Lung (tissue), 17 donors: ENCODE measurements at places on chromosomes 2 and 18. TPM values are rescaled to one million over a fixed set of nuclear protein-coding genes. Genes with fewer than 3 reads are reported as not detected.

ADD2 gene
- 5.9 TPM for total RNA-seq

DNA sequence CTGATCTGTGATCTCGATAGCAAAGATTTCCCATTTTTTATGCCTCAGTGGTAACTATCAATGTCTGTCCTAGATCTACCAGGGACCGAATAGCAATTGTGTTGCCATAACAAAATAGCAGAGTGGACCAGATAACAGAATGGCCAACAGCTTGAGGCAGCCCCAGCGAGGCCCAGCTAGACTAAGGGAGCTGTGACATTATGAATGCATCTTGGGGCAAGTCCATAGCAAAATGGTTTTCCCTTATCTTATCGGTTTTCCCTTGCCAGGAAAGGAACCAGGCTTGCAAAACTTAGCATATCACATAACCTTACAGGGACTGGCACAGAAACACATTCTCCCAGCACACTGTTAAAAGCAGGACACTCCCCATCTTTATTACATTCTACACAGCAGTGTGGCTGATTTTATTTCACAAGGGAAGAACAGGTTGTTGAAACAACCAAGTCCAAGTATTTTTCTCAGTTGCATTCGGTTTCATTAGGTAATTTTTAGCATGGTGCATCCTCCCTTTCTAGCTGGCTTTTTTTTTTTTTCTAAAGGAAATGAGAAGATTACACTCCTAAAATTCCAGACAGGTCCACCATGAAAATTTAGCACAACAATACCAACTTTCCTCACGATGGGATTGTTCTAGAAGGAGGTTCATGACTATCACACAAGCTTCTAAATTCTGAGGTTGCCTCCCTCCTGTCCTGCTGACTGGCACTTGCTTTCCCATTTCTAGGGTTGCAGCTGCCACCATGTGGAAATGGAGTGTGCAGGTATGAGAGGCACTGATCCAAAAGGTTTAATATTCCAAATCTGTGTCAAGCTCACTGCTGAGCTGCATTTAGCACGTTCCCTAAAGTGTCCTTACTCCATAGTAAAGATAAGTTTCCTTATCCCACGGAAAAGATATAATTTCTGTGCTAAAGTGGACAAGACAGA lies 97.0 kb upstream of the SLC35G4 start:
- H3K4me1 ChIP-seq: peaks cover 24% of the 10 kb centered on the region
- H3K27me3 ChIP-seq: no peaks in the 10 kb centered on the region
- H3K36me3 ChIP-seq: no peaks in the 10 kb centered on the region

DNA sequence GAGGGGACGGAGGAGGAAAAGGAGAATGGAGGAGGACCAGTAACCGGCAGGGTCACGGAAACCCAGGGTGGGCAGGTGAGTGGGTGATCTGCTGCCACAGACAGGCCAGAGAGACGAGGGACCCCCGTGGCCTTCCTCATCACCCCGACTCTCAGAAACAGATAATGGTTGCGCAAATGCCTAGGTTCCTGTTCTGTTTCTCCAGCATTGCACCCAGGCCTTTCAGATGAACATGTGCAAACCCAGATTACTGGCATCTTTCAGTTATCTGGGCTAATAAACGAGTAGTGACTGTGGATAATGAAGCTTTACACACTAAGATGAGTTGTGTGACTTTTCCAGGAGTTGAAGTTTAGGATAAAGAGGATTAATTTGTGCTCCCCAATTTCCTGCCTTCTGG lies 46.5 kb downstream of the TET3 start:
- peaks cover 25% of the 10 kb centered on the region for H3K4me1 ChIP-seq
- no peaks in the 10 kb centered on the region for H3K27me3 ChIP-seq
- no peaks in the 10 kb centered on the region for H3K36me3 ChIP-seq
- no peak for DNase-seq
- no peak overlapping the region for H3K27ac ChIP-seq

DNA sequence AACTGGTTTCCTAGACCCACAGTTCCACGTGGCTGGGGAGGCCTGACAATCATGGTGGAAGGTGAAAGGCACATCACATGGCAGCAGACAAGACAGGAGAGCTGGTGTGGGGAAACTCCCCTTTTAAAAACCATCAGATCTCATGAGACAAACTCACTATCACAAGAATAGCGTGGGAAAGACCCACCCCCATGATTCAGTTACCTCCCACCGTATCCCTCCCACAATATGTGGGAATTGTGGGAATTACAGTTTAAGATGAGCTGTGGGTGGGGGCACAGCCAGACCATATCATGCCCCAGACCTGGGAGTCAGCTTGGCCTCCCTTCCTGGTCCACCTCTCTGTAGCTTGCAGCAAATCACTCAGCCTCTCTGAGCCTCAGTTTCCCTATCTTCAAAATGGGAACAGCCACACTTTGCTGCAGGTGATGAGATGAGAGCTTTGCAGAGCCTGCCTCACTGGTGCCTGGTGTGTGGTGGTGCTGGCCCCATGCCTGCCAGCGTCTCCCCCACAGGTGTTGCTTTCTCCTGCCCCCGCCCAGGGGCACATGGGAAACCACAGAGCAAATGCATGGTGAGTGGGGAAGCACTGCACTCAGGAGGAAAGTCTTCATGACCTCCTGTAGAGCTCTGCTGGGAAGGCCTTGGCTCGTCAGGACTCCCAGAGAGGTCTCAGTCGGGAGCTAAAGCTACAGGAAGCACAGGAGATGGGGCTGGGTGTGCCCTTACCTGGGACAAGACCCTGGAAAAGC lies 31.1 kb downstream of the GREB1 start:
- H3K4me1 ChIP-seq: no peaks in the 10 kb centered on the region
- H3K27ac ChIP-seq: no peak overlapping the region
- H3K27me3 ChIP-seq: no peaks in the 10 kb centered on the region
- no peaks in the 10 kb centered on the region for H3K36me3 ChIP-seq
- DNase-seq: no peak
- no peak overlapping the region for H3K4me3 ChIP-seq

DNA sequence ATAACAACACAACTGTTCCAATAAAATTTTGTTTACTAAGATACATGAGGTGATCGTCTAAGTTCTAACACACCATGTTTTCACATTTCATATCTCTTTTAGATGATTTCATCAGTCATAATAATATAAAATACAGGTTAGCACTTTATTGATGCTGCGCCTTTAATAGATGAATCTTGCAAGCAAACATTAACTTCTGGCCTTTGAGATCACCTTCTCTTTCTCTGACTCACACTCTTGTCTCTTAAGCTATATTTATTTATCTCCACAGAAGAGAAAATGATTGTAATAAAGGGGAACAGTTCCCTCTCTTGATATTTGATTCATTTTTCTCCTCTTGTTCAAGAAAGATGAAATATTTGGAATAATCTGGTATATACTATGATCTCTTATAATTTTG lies 603.3 kb upstream of the POU3F3 start:
- DNase-seq: no peak
- H3K4me1 ChIP-seq: no peaks in the 10 kb centered on the region
- no peaks in the 10 kb centered on the region for H3K27me3 ChIP-seq
- no peak overlapping the region for H3K27ac ChIP-seq
- no peaks in the 10 kb centered on the region for H3K36me3 ChIP-seq

- no peaks in the 10 kb centered on the region for H3K27me3 ChIP-seq
- H3K27ac ChIP-seq: no peak overlapping the region
- H3K4me1 ChIP-seq: no peaks in the 10 kb centered on the region
- H3K36me3 ChIP-seq: no peaks in the 10 kb centered on the region
- peak; percentile 45 for DNase-seq
- H3K4me3 ChIP-seq: no peak overlapping the region
Measured at GRCh38 chr2:235511187-235511661, 17.4 kb downstream of the AGAP1 start.

GRCh38 chr2:70959851-70960832 lies 18.3 kb upstream of the ANKRD53 start:
- no peak overlapping the region for H3K4me3 ChIP-seq
- no peaks in the 10 kb centered on the region for H3K27me3 ChIP-seq
- no peaks in the 10 kb centered on the region for H3K4me1 ChIP-seq
- DNase-seq: no peak
- no peak overlapping the region for H3K27ac ChIP-seq

MYL12B gene
- total RNA-seq: 249 TPM

DNA sequence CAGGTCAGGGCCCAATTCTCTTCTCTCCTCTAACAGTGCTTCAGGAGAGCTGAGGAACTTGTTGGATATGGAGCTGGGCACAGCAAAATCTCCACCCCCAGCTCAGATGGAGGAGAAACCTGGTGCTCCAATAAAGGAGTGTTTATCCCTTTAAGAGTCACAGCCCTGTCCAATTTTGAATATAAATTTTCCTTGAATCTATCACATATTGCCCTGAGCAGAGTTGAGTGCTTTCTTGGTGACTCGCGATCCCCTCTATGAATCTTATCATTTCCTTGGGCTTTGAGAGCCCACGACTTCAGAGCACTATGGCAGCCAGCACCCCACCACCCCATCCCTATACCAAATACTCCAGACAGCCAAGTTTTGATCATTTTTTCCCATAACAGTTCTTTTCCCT lies 34.4 kb upstream of the SMAD7 start:
- no peak overlapping the region for H3K4me3 ChIP-seq
- no peaks in the 10 kb centered on the region for H3K36me3 ChIP-seq

OTX1 gene
- total RNA-seq: 1.0 TPM

SERPINB3 gene
- total RNA-seq: not detected

DNA sequence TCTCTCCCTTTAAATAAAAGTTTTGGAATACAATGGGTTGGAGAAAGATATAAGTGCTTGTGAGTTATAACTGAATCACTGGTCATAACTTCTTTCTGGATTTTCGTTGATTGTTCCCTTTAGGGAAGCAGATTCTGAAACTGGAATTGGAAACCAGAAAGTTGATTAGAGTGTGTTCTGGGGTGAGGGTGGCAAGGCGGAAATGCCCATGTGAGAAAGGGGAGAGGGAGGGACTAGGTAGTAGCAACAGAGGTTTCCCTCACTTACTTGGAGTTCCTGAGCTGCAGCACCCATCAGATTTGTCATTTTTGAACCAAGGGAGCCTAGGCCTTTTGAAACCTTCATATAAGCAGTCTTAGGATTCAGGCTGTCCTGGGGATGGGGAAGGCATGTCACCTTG lies 453.4 kb downstream of the KCNJ3 start:
- no peak overlapping the region for H3K4me3 ChIP-seq
- no peaks in the 10 kb centered on the region for H3K36me3 ChIP-seq
- no peaks in the 10 kb centered on the region for H3K4me1 ChIP-seq
- no peak overlapping the region for H3K27ac ChIP-seq
- H3K27me3 ChIP-seq: no peaks in the 10 kb centered on the region

CHN1 gene
- 80.9 TPM for total RNA-seq

DNA sequence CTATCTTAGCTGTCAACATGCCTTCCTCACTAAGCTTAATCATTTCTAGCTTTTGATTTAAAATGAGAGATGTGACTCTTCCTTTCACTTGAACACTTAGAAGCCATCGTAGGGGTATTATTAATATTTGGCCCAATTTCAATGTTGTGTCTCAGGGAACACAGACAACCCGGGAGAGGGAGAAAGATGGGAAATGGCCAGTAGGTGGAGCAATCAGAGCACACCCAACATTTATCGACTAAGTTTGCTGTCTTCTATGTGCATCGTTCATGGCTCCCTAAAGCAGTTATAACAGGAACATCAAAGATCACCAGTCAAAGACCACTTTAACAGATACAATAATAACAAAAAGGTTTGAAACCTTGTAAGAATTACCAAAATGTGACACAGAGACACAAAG lies 110.2 kb downstream of the OLA1 start:
- no peaks in the 10 kb centered on the region for H3K27me3 ChIP-seq
- DNase-seq: peak; percentile 5
- no peak overlapping the region for H3K4me3 ChIP-seq
- H3K36me3 ChIP-seq: peaks cover 3% of the 10 kb centered on the region
- no peak overlapping the region for H3K27ac ChIP-seq

DNA sequence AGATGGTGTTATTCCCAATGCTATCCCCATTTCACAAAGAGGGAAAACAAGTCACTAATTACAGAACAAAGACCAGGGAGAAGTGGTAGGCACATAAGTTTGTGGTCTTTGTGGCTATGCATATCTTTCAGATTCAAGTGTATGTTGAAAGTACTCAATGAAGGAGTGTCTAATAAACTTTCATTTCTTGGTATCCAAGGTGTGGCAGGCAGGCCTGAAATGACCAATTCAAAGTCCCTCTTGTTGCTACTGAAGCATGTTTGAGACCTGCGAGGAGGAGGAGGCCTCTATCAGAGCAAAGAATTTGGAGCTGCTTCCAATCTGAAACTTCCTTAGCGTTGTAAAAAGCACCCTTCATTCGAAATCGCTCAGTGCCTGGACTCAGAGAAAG lies 60.9 kb upstream of the KLF7 start:
- H3K36me3 ChIP-seq: no peaks in the 10 kb centered on the region
- no peak overlapping the region for H3K27ac ChIP-seq
- peaks cover 9% of the 10 kb centered on the region for H3K4me1 ChIP-seq
- DNase-seq: no peak

DNA sequence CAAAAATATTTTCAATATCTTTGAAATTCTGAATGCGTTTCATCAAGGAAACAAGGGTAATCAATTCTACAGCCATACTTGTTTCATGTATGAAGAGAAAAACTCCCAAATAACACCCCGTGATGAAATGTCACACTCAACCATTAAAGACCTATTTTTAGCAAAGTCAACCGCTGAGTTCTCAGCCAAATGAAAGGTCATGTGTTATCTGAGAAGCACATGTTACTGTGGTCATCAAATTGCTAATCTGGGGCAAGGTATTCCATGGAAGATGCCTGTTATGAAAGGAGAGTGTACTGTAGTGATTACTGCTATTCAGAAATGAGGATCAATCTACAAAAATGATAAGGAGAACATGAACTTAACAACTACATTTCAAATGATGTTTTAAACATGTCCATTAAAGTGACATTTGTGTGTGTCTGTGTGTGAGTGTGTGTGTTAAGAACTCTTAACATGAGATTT lies 126.7 kb downstream of the BCL2 start:
- peak overlapping the region; percentile 43 for H3K27ac ChIP-seq
- H3K36me3 ChIP-seq: no peaks in the 10 kb centered on the region

GRCh38 chr2:132373391-132374135 lies 43.0 kb upstream of the GPR39 start:
- H3K27ac ChIP-seq: no peak overlapping the region
- no peaks in the 10 kb centered on the region for H3K27me3 ChIP-seq
- H3K36me3 ChIP-seq: no peaks in the 10 kb centered on the region
- H3K4me3 ChIP-seq: no peak overlapping the region
- DNase-seq: no peak

DNA sequence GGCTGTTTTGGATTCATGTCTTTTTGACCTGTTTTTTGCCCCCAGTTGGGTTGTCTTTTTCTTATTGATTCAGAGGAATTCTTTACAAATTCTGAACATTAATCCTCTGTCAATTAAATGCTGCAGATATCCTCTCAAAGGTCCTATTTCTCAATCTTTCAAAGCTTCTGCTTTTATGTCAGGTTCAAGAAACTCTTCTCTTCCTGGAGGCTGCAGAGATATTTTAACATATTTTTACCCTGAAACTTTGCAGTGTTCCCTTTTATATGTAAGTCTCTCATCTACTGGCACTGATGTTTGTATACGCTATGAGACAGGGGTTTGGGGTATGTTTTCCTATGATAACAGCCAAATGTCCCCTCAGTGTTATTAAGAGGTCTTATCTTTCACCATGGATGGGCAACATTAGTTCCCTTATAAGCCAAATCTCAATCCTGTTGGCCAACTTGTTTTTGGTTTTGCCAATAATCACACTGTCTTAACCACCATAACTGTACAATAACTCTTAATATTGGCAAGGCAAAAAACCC lies 159.3 kb downstream of the HDAC4 start:
- H3K27ac ChIP-seq: no peak overlapping the region
- no peaks in the 10 kb centered on the region for H3K36me3 ChIP-seq
- H3K4me3 ChIP-seq: no peak overlapping the region
- DNase-seq: no peak
- peaks cover 9% of the 10 kb centered on the region for H3K4me1 ChIP-seq
